ENCODE measurements at places on chromosomes 1 and 21. TPM values are rescaled to one million over a fixed set of nuclear protein-coding genes. Genes with fewer than 3 reads are reported as not detected.

DNA sequence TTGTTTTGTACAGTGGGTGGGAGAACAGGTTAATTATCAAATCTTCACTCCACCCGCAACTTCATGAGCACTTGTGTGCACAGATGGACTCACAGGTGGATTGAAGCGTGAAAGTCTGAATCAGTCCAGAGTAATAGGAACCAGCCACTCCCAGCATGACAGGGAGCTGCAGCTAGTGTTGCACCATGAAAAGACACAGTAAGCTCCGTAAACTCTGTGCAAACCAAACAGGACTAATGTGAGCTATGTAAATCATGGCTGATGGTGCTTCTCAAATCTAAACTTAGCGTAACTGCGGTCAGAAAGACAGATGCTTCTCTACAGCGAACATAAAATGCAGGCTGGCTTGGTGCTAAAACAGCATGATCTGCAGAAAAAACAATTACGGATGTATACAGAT lies 114.4 kb downstream of the CENPF start:
- no peak for DNase-seq

GRCh38 chr1:70318191-70318590 lies 36.3 kb downstream of the ANKRD13C start:
- DNase-seq, result no peak

DNA sequence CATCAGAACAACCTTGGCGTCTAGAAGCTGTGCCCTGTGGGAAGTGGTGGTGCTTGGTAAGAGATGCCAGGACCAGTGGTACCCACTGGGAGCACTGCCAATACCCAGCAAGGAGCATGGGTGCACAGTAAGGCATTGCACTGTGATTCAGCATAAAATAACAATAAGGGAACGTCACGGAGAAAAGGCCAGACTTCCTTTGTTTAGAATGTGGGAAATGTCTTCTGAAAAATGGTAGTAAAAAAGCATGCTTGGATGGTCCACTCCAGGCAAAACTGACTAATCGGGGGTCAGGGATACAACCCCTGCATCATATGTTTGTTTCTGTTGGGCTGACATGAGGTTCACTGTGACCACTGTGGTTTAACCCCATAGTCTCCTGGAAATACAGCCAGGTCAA lies 14.7 kb downstream of the METTL18 start:
- DNase-seq, result no peak

Gene PGLYRP4
- polyA plus RNA-seq, result not detected
